Activated T-helper 17 cell treated with anti-CD3 and anti-CD28 coated beads, Interleukin-2, amount 50 U/mL, for 72 hours (primary cell): ENCODE measurements at places on chromosomes 6 and 20.

DNA sequence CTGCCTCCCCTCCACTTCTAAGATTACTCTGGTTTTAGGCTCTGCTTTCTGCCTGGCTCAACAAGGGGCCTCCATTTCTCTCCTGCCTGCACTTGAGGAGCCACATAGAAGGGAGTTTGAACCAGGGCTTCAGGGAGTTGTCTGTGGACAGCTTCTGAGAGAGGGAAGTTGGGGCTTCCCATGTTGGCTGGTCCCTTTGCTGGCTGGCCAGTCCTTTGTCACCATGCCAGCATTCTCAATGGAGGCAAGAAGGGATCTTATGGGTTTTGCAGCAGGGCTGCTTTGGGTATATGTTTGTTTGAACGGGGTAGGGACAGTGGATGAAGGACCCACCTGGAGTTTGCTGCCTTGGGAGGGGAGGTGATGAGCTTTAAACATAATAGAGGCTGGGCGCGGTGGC is 124.9 kb downstream of the CARMIL1 start:
- no peak for ATAC-seq

DNA sequence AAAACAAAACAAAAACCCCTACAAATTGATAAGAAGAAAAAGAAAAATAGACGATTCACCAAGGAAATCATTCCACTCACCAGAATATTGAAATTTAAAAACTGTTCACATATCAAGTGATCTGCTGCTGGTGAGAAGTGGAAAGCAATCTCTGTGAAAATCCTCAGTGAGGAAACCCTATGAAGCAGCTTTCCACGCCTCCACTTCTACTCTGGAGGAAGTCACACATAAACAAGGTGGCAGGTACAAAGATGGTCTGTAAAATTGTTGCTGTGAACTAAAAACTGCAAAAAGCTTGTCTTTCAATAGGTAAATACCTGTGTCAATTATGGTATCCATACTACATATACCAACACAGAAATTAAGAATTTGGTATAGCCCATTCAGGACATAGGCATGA is 18.5 kb downstream of the CD164 start:
- no peak for ATAC-seq

DNA sequence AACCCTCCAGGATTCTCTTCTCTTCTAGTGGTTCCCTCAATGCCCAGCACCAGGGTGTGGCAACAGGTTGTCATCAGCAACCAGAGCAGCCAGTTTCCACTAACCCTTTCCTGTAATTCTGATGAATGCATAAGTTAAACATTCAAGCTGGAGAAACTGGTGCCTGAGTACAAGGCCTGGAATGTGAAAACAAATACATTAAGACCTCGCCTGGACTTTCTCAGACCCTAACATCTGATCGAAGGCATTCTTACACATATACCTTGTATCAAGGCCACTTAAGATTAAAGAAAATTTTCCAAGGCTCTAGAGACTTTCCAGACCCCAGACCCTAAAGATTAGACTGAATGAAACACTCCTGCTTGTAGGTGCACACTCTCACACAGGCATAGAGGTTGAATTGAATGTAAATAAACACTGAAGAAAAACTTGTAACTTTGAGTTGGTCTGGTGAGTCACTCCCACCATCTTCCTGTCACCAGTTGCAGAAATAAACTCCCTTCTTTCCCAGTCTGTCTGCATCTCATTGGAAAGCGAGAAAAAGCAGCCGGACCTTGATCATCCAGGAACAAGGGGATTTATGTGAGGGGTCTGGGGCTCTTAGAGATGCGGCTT is 9.0 kb downstream of the LRP11 start:
- ATAC-seq, result no peak

DNA sequence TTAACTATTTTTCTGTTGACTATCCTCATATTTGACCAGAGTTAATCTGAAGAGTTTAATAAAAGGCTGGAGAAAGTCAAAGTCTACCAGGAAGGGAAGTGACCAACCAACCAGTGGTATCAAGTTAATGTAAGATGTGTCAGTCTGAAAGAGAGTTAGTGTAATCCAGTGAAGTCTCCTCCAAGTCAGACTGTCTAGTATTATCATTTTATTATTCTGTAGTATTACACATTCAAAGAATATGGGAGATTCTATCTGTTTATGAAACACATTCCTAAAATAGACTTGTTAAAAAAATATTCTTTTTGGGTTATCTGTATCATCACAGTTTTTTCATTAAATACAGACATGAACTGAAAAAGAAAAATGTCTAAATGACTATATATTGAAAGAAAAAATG is 194.4 kb downstream of the BTBD9 start:
- no peak for ATAC-seq

- no peak for ATAC-seq
Observed at GRCh38 chr20:53960579-53961272, 109.7 kb downstream of the BCAS1 start.

DNA sequence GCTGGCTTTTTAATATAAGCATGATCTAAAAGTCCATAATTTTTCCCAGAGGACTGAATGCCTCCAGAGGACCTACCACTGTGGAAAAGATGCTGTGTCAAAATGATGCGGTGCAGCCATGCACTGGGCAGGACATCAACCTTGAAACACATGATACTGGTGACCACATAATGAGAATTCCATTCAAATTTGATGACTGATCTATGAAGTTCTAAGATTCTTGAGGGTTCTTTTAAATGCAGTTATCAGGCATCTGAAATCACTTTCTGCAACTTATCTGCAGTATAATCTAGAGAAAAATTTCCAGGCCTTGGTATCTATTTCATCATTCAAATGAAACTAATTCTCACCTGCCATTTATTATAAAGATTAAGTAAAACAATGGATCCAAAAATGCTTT is 15.0 kb upstream of the MARCKS start:
- ATAC-seq, result no peak

GRCh38 chr6:157622427-157622826 is 200.6 kb upstream of the SNX9 start:
- no peak for ATAC-seq

DNA sequence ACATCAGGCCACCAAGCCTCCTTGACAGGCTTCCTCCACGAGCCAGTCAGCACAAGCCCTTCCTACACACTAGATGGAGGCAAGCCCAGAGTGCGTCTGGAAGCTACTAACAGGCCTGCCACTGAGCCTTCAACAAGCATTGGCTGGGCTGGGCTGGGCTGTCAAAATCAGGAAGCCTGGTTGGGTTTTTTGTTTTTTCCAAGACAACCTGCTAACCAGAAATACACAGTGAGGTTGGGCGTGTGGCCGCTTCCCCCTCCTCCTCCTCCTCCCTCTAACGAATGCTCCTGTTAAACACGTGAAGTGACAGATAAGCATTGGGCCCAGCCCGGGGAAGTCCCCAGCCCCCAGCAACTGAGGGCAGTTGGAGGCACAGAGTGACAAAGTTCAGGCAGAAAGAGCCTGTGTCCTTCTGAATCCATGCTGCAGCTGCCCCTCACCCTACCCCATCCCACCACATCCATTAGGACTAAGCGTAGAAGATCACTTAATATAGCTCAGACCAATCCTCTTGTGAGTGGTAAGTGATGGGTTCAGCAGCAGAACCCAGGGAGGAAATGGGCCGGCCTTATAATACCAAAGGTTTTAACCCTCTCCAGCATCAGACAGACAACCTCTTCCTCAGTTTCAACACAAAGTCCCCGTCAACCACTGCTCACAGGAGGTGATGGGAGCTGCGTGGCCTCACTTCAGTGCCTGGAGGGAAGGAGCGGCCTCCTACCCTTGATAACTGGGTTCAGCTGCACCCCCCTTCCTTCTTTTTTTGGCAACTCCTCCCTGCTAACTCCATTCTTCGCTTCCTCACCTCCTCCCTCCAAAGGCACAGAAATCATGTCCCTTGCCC is 1.1 kb downstream of the NFATC2 start:
- peak; percentile 82 for ATAC-seq

DNA sequence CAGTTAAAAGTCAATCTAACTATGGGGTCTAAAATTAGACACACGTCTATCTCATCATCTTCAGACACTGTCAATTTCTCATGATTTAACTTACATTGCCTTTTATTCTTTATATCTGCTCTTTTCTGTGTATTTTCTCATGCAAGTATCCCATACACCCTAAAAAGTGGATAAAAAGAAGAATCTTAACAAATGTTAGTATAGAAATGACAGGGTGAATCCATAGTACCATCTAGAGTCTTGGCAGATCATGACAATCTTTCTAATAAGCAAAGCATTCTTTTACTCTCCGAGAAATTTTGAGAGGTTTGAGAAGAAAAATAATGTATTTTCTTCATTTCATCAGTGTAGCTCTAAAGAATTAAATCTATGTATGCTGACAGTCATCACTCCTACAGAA is 382.7 kb downstream of the C6orf118 start:
- ATAC-seq, result no peak

GRCh38 chr6:109834131-109834530 is 143.0 kb downstream of the FIG4 start:
- no peak for ATAC-seq

DNA sequence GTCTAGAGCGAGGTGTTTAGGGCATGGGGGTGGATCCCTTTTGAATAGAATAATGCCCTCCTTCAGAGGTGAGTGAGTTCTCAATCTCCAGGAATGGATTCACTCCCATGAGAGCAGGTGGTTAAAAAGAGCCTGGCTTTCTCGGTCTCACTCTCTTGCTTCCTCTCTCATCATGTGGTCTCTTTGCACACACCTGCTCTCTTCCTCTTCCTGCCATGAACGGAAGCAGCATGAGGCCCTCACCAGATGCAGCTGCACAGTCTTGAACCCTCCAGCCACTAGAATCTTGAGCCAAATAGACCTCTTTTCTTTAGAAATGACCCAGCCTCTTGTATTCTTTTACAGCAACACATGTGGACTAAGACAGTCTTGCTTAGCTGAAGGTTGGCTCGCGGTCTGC is 119.3 kb downstream of the BMP7 start:
- ATAC-seq, result no peak

- no peak for ATAC-seq
Observed at GRCh38 chr6:32744776-32745175, 3.6 kb downstream of the HLA-DQA2 start.

- no peak for ATAC-seq
Observed at GRCh38 chr6:26056583-26057350, 30.5 kb upstream of the HFE start.

DNA sequence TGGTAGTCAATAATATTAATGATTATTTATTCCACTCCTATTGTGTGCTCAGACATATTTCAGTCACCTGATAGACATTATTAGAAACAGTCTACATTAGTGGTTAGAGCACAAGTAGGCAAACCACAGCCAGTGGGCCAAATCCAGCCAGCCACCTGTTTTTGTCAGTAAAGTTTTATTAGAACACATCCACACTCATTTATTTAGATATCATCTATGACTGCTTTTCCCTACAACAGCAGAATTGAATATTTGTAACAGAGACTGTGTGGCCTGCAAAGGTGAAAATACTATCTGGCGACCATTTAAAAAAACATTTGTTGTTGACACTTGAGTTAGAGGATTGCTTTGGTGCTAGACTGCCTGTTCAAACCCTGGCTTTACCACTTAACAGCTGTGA is 220.0 kb upstream of the ZFP64 start:
- ATAC-seq, result no peak

DNA sequence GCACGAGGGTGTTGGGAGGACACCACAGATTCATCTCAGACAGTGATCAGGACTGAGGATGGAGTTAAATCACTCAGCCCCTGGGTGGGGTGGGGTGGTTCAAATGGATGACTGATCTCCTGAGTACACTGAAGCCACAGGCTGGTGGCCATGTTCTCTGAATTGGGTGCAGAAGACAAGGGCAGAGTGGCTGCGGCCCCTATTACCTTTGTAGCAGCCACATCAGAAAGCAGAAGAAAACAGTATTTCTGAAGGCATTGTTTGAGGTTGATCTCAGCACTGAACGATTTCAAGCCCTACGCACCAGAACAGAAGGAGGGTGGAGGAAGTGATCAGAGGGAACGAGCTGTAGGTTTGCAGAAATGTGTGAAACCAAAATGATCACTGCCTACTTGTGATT is 71.6 kb downstream of the SH3BGRL2 start:
- peak; percentile 68 for ATAC-seq

DNA sequence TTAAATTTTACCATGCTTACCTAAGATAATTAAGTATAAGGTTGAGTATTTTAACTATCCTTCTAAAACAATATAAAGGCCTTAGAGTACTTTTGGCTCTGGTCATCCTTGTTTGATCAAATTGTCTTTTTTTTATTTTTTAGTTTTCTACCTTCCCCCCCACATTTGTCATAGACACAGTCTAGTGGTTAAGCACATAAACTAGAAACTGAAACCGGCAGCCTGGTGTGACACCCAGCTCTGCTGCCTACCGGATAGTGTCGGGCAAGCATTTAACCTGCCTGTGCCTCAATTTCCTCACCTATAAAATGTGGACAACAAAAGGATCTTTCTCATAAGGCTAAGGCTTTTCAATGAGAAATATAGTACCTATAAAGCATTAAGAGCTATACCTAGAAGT is 21.6 kb upstream of the TULP4 start:
- ATAC-seq, result peak; percentile 100

GRCh38 chr6:134201716-134202115 is 116.2 kb downstream of the SGK1 start:
- no peak for ATAC-seq

- no peak for ATAC-seq
Observed at GRCh38 chr6:132932588-132932987, 118.2 kb downstream of the RPS12 start.

DNA sequence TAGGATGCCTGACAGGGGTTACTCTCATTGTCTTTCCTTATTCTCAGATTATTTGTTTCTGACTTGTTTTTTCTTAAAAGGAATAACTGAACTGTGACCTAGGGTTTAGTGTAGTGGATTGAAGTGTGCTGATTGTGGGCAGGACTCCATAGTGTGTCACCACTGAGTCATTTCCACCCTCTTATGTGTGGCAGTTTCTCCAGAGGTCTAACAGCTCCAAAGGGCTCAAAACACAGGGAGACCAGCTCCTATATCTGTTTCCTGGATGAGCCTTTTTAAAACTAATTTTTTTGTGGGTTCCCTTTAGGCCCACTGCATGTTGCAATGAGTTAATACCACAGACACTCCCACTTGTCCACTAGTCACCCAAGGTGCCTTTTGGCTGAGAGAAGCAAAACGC is 951.1 kb upstream of the ADGRB3 start:
- ATAC-seq, result no peak

- ATAC-seq, result no peak
Observed at GRCh38 chr6:7173843-7174503, 66.2 kb downstream of the RREB1 start.
